ENCODE measurements at places on chromosomes 2 and 18.

GRCh38 chr2:212145121-212145520, 393.5 kb downstream of the ERBB4 start:
- DNase-seq: no peak

DNA sequence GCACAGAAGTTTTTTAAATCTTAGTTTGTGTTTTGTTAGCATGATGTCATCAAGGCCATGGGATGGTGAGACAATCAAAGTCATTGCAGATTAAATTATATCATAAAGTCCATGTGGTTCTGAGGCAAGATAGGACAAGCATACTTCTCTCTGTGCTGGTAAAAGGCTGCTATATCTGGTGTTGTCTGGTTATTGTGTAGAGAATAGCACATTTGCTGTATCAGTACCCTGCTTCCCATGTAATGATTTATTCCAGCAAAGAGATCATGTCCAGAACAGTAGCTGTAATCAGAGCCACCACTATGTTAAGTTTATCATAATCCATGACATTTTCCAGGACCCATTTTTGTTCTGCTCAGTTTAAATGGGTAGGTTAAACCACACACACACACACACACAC, 123.0 kb downstream of the TTC27 start:
- DNase-seq: no peak

DNA sequence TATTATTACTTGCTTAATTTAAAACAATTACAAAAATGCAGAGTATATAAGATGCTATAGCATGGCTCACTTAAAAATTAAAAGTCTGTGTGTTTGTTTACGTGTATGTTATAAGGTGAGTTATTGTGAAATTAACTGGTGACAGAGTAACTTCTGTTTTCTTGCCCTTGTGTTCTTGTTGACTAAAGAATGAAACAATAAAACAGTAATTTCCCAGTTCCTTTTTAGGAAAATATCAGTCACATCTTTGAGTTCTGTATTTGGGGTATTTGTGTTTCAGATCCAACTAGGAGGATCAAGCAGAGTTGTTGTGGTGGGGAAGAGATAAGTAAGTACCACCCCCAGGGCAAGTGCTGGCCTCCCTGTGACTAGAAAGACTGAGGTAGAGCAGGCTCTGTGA, 143.6 kb downstream of the CCDC148 start:
- DNase-seq: no peak

DNA sequence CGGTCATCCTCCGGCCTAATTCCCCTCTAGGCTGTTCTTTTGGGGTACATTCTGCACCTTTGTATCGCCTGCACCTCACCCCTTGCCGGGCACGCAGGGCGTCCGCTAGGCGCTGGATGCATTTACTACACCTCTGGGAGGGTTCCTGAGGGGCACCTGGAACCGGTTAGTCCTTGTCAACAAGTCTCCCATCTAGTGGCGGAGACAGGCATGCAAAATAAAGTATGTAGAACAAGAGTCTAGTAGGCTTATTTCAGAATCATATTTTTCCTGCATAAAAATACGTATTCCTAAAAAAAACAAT, 705 bp upstream of the TEX261 start:
- peak; percentile 54 for DNase-seq

- DNase-seq: no peak
These were observed 46.5 kb upstream of the SPAG16 start for GRCh38 chr2:213237787-213238186.
